CD4-positive, alpha-beta T cell treated with Interleukin-15 for 4 hours (primary cell): ENCODE measurements at places on chromosomes 4 and X.

- peak; percentile 34 for DNase-seq
Measured at GRCh38 chrX:2628751-2629315, 62.3 kb upstream of the CD99 start.

GRCh38 chr4:4564522-4564921, 22.7 kb upstream of the STX18 start:
- DNase-seq, result no peak

- no peak for DNase-seq
Measured at GRCh38 chr4:7838136-7838782, 101.4 kb downstream of the AFAP1 start.

DNA sequence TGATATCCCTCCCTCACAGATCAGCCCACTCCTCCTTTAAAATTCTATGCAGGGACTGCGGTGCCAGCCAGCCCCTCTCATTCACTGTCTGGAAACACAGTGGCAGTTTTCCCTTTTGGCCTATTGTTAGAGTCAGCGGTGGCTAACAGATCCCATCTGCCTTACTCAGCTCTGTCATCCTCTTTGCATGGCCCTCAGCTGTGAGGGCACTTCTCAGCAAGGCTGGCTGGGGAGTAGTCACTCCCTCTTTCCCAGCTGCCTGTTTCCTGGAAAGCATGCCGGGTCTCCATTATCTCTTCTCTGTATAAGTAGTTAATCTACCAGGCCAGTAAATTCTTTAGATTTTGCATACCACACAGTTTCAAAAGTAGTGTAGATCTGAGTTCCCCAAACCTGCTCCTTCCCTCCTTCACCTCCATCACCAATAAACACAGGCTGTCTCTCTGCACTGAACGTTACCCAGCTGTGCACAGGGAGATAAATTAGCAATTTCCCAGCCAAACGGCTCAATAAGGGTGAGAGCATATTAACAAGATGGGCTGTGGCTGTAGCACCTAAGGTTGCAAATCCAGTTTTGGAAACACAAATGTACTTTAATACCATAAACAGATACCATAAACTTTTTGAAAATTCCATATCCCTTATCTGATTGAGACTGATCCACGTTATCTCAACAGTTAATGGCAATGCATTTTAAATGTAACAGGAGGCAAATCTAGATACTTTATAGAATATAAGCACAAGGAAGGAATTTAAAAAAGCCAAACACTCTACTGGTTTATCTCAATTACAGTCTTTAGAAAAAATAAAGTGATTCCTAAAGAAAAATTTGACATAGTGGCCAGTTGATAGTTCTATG, 229.3 kb downstream of the ANKRD50 start:
- no peak for DNase-seq

- no peak for DNase-seq
Measured at GRCh38 chr4:69362351-69362750, 82.1 kb downstream of the UGT2B28 start.

DNA sequence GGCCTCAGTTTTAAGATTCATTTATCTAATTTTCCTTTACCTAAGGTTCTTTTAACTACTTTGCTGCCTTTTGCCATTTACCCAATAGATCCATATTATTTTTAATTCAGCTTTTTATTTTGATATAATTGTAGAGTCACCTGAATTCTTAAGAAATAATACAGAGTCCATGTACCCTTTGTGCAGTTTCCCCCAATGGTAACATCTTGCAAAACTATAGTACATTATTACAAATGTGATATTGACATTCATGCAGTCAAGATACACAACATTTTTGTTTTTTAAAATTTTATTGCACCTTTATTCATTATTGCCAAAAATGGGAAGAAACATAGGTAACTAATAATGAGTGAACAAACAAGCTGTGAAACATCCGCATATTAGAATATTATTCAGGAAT, 208.7 kb upstream of the WDFY3 start:
- DNase-seq, result no peak

DNA sequence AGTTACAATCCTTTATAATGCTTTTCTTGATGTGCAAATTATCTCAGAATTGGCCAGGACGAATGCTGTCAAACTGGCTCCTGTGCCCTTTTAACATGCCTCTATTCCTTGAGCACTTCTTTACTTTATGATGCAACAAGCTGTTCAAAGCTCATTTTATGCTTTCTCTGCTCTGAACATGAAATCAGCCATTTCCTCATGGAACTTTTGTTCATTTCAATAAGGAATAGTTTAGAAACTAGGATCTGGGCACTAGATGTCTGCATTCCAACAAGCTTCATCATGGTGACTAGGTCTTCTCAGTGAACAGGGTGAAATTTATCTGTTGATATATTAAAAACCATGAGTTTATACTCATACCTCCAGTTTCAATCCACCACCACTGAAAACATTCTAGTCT, 87.3 kb upstream of the TEX13A start:
- DNase-seq, result no peak

DNA sequence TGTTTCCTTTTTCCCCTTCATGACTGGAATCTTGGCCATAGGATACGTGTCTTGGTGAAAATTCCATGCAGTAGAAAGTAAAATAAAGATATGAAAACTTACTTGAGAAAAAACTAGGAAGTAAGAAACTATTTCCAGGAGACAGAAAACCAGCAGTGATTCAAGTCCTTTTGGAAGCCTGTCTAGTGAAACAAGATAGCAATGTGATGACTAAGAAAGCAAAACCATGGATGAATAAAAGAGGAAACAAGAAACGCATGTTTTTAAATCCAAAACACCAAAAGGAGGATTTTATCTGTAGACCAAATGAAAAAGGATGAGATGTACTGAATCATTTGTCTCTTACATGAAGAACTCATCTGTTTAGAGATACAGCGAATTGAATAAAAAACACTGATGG, 1430.0 kb downstream of the ARAP2 start:
- DNase-seq, result no peak

DNA sequence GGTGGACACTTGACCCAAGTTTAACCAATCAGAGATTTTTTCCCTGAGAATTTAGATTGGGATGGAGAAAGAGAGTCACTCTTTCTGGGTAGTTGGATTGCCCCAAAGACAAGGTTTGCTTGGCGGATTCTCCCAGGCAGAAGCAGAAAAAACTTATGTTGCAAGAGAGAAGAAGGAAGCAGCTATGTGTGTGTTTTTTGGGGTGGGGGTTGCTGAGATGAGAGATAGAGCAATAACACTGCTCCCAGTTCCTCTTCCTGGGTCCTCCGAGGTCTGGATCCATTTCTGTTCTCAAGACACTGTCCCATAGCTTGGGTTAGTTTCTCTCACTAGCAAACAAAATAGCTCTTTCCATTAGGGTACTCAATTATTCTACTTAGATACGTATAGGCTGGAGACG, 222.1 kb downstream of the STIM2 start:
- no peak for DNase-seq

- DNase-seq, result no peak
Measured at GRCh38 chr4:102439236-102439614, 61.9 kb upstream of the NFKB1 start.

- peak; percentile 26 for DNase-seq
Measured at GRCh38 chr4:20773144-20773997, 73.1 kb downstream of the PACRGL start.

- peak; percentile 21 for DNase-seq
Measured at GRCh38 chr4:142656178-142656577, 189.9 kb downstream of the INPP4B start.

GRCh38 chr4:150289198-150289597, 211.0 kb downstream of the DCLK2 start:
- no peak for DNase-seq

DNA sequence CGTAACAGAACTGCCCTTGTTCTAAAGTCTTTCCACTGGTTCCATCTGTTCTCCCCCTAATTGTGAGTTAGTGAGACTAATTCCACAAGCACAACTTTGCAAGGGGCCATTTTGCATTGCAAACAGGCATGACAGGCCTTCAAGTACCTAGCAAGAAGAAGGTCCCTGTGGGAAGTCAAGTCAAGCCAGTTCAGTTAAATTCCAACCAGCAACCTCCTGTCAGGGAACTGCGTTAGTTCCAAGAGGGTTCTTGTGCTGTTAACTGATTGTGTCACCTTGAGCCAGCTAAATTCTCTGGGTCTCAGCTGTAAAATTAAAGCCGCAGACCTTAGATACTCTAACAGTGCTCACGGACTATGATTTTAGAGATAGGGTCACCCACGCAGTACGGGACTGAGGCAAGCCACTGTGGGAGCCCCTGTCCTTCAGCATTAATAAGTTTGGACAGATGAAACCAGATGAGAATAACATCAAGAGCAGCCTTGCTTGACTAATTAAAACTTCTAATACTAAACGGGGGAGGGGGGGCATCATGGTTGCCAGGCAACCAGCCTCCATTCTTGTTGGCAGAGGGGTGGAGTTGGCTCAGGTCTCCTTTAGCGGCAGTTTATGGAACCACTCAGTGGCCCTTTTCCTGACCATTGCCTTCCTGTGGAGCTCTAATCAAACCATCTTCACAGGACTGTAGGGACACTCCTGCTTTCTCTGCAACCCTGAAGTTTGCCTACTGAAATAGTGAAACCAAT, 24.1 kb upstream of the TMEM150C start:
- no peak for DNase-seq

DNA sequence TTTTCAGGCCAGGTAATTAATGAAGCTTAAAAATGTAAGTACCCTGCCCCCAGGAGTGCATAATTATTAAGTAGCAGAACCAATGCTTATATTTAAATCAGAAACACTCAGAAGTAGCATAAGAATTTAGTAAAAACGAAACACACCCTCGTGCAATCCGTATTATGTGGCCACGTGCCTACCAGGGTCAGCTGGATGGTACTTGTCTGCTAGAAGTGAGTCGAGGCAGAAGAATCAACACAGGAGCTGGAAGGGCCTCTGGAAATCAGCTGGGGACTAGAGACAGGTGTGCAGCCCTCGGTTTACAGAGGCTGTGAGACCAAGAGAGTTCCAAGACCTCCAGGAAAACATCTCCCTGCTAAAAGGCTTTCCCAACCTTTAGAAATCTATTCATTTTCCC, 559 bp upstream of the FAM47E start:
- DNase-seq, result no peak

DNA sequence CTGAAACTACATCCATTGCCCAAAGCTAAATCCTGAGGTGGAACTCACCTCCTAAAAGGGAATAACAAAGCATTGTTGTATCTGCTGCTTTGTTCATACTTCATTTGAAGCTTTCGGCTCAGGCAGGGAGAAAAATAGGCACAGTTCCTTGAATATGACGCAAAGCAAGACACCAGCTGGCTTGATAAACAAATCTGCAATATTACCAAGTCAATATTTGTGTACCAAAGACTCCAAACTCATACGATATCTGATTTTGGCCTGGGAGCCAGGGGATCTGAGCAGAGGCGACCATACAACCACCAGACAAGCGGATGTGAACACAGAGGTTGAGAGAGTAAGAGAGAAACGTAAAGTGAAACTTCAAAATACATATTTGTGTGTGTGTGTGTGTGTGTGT, 34.8 kb upstream of the RAP1GDS1 start:
- no peak for DNase-seq

GRCh38 chr4:168257768-168258167, 60.8 kb downstream of the DDX60 start:
- no peak for DNase-seq

DNA sequence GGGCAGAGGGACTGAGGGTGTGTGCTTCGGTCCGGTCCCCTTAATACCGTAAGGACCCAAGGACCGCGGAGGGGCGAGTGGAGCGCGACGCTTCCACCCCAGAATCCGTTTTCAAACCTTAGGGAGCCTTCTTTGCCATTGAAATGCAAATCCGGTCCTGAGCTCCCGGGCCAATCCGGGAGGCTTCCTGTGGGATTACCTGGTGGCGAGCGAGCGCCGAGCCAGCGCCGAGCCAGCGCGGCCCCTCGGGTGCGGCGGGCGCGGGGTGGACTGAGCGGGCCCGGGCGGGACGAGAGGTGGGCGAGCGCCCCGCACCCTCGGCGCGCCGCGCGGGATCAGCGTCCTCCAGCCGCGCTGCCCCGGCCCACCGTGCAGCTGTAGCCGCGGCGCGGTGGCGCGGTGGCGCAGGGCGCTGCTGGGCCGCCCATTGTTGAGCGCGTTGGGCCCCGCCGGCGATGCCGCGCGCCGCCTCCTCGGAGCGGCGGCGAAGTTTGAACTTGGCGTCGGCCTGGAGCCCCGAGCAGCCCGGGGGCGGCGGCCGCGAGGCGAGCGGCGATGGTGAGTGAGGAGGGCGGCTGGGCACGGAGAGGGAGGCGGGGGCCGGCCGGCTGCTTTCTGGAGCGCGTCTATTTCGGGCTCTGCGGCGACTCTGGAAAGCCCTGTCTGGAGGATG, 208.7 kb downstream of the SOWAHB start:
- no peak for DNase-seq

DNA sequence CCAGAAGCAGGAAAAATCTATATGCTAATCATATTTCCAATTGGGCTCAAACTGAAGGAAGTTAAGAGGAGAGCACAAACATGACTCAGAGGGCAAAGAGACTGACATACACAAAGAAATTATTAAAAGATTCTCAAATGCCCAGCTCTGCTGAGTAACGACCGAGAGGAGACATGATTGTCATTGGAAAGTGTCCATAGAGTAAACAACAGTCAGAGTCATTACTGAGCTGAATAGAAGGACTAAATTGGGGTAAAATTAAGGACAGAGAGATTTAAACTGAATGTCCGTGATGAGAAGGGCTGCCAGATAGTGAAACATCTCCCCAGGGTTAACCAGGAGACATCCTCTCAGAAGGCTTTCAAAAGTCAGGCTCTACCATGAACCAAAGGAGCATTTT, 111.2 kb upstream of the GALNT7 start:
- no peak for DNase-seq

DNA sequence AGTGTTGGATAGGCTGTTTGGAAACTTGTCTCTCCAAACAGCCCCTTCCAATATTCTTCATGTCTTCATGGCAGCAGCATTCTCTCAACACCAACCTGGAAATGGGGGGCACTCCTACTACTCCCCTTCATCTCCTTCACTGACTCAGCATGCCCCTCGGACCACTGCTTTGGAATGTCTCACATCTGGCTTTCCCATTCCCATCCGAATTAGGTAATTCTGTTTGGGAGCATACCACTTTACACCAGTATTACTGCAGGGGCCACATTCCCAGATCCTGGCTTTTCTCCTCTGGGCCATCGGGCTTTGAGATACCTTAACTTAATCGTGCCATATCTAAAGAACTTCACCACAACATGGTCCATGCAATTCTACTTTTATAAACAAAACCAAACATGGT, 100.8 kb downstream of the MAML3 start:
- no peak for DNase-seq
